ENCODE measurements at places on chromosomes 11 and 22.

DNA sequence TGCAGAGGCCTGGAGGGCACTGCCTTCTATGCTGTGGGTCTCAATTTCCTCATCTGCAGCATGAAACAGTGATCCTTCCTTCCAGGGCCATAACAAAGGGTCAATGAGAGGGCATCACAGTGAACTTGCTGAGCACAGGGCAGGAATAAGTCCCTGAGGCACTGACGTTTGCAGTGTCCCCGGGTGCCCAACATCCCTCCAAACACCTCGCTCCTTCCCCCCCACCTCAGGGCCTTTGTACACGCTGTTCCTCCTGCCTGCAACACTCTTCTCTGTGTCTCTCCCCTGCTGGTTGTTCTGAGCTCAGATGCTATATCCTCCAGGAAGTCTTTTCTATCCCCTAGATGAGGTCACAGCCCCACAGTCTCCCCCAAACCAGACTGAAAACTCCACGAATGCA, 59.7 kb upstream of the TCF20 start:
- no peak overlapping the region for H3K4me3 ChIP-seq
- no peaks in the 10 kb centered on the region for H3K36me3 ChIP-seq
- H3K4me1 ChIP-seq = peaks cover 5% of the 10 kb centered on the region
- no peak overlapping the region for H3K27ac ChIP-seq
- no peaks in the 10 kb centered on the region for H3K27me3 ChIP-seq

GRCh38 chr11:48005831-48006270, 25.5 kb downstream of the PTPRJ start:
- H3K4me1 ChIP-seq = peaks cover 30% of the 10 kb centered on the region
- peak overlapping the region; percentile 30 for H3K27ac ChIP-seq
- H3K4me3 ChIP-seq = no peak overlapping the region
- DNase-seq = no peak
- H3K36me3 ChIP-seq = no peaks in the 10 kb centered on the region

DNA sequence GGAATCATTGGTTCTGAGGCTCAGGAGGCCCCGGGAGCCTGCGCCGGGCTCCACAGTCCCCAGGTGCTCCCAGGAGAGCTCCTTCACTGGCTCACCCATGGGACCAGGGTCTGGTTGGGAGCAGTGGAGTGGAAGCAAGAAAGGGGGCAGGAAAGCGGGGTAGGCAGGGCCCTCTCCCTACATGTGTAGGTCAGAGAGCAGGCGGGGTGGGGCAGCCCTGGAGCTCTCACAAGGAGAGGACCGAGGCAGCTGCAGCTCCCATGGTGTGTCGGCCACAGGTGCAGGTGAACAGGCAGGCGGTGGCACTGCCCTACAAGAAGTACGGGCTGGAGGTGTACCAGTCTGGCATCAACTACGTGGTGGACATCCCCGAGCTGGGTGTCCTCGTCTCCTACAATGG, 28.3 kb downstream of the MUC2 start:
- H3K27me3 ChIP-seq = peaks cover 5% of the 10 kb centered on the region
- H3K36me3 ChIP-seq = no peaks in the 10 kb centered on the region
- H3K4me1 ChIP-seq = no peaks in the 10 kb centered on the region
- no peak overlapping the region for H3K27ac ChIP-seq
- no peak overlapping the region for H3K4me3 ChIP-seq

GRCh38 chr11:64379817-64380709, 21.1 kb downstream of the RPS6KA4 start:
- no peak for DNase-seq
- no peak overlapping the region for H3K4me3 ChIP-seq
- no peak overlapping the region for H3K27ac ChIP-seq
- no peaks in the 10 kb centered on the region for H3K27me3 ChIP-seq
- H3K4me1 ChIP-seq = peaks cover 21% of the 10 kb centered on the region

DNA sequence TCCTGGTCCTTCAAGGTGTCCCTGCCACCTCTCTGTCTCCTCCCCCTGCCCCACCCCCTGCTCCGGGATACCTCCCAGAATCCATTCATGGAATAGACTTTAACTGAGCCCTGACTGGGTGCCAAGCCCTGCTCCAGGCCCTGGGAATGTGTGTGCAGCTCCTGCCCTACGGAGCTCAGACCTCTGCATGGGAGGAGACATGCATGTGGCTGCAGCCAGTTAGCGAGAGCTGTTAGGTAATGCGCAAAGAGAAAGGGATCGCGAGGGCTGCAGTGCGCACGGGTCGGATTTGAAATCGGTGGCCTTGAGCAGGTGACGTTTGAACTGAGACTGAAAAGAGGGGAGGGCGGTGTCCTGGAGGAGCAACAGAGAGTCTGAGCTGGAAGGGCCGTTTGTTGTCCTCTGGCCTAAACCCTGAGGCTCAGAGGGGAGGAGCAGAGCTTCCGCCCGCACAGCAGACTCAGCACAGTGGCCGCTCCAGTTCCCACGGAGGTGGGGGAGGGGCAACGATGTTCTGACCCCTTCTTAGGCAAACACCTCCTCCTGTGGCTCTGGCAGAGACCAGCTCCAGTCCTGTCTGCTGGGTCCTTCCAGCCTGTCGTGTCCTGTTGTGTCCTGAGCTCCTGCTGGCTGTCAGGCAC, 19.8 kb upstream of the LRRC10B start:
- H3K36me3 ChIP-seq = no peaks in the 10 kb centered on the region
- H3K27ac ChIP-seq = peak overlapping the region; percentile 70
- peaks cover 23% of the 10 kb centered on the region for H3K4me1 ChIP-seq

GRCh38 chr22:49753961-49754695, 73.5 kb downstream of the BRD1 start:
- no peaks in the 10 kb centered on the region for H3K4me1 ChIP-seq
- no peak for DNase-seq
- H3K27me3 ChIP-seq = peaks cover 30% of the 10 kb centered on the region
- H3K36me3 ChIP-seq = no peaks in the 10 kb centered on the region
- no peak overlapping the region for H3K4me3 ChIP-seq
- no peak overlapping the region for H3K27ac ChIP-seq

GRCh38 chr11:18720808-18721560, 5.0 kb downstream of the IGSF22 start:
- no peaks in the 10 kb centered on the region for H3K36me3 ChIP-seq
- H3K4me1 ChIP-seq = no peaks in the 10 kb centered on the region
- H3K27me3 ChIP-seq = no peaks in the 10 kb centered on the region
- H3K4me3 ChIP-seq = peak overlapping the region; percentile 60
- peak; percentile 88 for DNase-seq

DNA sequence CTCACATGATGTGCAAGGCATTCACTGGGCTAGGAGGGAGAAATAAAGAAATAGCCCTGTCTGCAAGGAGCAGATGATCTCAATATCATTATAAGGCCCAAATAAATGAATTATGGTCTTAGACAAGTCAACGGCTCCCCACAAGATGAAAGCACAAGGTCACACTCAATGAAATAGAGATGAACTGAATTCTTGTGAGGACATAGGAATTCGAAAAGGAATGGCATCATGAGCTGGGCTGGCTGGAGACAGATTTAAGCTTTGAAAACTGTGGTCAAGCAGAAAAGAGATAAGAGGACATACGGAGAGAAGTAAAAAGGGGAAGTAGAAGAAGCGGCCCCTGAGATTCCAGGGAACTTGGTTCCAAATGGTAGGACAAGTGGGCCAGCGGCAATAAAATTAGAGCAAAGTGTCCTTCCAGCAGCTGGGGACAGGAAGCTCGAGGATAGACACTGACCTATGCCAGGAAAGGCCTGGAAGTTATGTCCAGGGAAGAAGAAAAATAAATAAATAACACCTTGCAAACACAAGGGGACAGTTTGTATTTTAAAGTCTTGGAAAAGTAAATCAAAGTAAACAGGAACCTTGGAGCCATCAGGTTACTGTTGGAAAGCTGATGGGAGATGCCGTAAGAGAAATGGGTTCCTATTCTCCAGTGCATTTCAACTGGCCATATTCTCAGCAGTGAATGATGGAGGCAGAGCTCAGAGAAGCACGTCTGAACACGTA, 37.8 kb downstream of the GALNT18 start:
- no peak overlapping the region for H3K27ac ChIP-seq
- H3K36me3 ChIP-seq = no peaks in the 10 kb centered on the region
- H3K4me3 ChIP-seq = no peak overlapping the region
- no peak for DNase-seq

- no peaks in the 10 kb centered on the region for H3K4me1 ChIP-seq
- H3K27ac ChIP-seq = no peak overlapping the region
- H3K4me3 ChIP-seq = no peak overlapping the region
- DNase-seq = no peak
These were observed 533.1 kb upstream of the TENM4 start for GRCh38 chr11:79973721-79974617.

Measured in heart right ventricle (tissue), 16 donors.